GM18507 (cell line): ENCODE measurements at places on chromosomes 2 and 18.

DNA sequence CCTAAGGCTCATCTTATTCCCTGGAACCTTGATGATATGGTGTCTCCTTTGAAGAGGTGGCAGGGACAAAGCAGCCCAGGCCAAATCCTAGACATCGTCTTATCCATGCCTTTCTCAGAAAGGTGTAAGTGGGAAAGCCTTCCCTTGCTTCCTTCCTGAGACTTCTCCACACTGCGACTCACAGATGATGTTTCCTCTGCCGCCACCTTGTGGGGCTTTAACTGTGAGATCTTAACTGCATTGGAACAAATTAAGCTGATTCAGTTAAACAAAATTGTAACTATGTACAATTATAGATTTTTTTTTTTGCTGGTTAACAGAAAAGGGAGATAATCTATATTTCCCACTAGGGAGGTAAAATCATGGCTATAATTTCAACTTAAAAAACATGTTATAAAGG is 10.0 kb upstream of the GCA start:
- DNase-seq, result no peak

DNA sequence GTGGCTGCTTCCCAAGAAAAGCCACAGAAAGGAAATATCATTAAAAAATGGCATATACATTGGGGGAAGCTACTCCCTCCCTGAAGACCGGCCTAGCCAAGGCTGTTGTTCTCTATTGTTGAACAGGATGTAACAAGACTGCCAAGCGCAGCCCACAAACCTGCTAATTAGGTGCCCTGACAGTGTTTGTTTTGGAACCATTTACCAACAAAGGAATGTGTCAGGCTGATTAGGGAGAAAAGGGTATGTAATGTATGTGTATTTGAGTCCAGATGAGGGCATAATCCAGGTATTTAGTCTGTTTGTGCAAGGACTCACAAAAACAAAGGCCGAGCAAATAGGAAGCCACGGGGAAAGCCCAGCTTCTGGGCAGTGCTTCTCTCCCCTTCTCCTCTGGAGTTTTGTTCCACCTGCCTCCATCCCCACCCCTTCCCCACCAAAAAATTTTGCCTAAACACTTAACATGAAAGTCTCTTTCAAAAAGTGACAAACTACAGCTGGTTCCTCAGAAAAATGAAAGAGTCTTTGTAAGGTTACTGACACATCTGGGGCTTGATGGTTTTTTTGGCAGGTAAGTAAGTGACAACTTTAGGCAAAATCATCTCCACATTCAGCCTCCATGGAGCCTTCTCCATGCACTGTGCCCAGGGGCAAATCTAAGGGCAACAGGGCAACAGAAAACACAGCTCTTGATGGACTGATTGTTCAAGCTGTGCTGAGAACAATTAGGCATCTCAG is 78.3 kb upstream of the FZD5 start:
- no peak for DNase-seq

- DNase-seq, result no peak
Observed at GRCh38 chr18:31102025-31102684, at the start of gene DSC2. Gene DSC2 (minus strand): TSS chr18:31102421. CDS start chr18:31101971, 450 bp downstream.

GRCh38 chr2:104975851-104976250 is 62.0 kb upstream of the MRPS9 start:
- no peak for DNase-seq

- DNase-seq, result no peak
Observed at GRCh38 chr2:144670080-144670479, 150.2 kb upstream of the ZEB2 start.

GRCh38 chr2:118635891-118636290 is 211.6 kb downstream of the EN1 start:
- DNase-seq, result no peak
